GF-D8 (cell line): ENCODE measurements at places on chromosomes 16 and 17.

- no peak for DNase-seq
These were observed 238.1 kb upstream of the MAF start for GRCh38 chr16:79838496-79839259.

DNA sequence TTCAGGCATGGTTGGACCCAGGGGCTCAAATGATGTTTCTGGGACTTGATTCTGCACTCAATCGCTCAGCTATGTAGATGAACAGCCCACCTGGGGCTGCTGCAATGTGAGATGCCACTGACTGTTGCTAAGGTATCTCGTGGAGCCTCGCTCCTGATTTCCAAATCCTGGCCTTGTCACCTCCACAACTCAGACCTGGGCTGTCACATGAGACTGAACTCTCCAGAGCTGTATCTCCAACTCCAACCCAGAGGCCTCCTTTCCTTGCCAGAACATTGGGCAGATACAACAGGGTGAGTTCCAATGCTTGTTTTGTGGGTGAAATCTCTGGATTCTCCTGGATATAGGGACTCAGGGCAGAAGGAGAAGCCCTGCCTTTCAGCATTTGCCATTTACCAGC is 79.5 kb downstream of the GNAO1 start:
- no peak for DNase-seq

GRCh38 chr16:970386-970765 is 408 bp downstream of the LMF1 start:
- DNase-seq, result no peak

DNA sequence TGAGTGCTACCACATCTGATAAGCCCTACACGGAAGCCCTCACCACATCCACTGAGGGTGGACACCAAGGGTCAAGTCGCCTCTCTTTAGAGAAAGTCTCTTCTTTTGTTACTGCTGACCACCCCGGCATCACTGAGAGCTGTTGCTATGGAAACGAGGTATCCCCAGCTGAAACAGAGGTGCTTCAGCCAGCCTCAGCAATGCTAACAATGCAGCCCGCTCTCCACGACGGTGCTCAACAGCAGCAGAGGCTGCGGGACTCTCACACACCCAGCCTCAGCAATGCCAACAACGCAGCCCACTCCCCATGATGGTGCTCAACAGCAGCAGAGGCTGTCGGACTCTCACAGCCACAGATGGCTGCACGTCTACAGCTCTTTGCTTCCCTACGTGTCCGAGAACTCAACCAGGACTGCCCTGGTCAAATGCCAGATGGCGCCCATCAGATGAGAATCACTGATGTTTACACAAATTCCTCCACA is 41.4 kb downstream of the VPS53 start:
- DNase-seq, result no peak

GRCh38 chr17:69857412-69857835 is 217.6 kb upstream of the KCNJ16 start:
- DNase-seq, result no peak

- DNase-seq, result no peak
These were observed 22.0 kb downstream of the GOSR2 start for GRCh38 chr17:46944931-46945330.

GRCh38 chr17:4535667-4536258 is 19.4 kb downstream of the MYBBP1A start:
- no peak for DNase-seq
